Panc1 (cell line): ENCODE measurements at places on chromosomes 3 and 15. TPM values are rescaled to one million over a fixed set of nuclear protein-coding genes. Genes with fewer than 3 reads are reported as not detected.

The XIRP1 gene
- not detected for total RNA-seq

The NAALADL2 gene
- total RNA-seq: 2.7 TPM

The TTBK2 gene
- total RNA-seq: 17.2 TPM

GRCh38 chr15:87317900-87318299, 938.6 kb downstream of the NTRK3 start:
- DNase-seq: no peak

DNA sequence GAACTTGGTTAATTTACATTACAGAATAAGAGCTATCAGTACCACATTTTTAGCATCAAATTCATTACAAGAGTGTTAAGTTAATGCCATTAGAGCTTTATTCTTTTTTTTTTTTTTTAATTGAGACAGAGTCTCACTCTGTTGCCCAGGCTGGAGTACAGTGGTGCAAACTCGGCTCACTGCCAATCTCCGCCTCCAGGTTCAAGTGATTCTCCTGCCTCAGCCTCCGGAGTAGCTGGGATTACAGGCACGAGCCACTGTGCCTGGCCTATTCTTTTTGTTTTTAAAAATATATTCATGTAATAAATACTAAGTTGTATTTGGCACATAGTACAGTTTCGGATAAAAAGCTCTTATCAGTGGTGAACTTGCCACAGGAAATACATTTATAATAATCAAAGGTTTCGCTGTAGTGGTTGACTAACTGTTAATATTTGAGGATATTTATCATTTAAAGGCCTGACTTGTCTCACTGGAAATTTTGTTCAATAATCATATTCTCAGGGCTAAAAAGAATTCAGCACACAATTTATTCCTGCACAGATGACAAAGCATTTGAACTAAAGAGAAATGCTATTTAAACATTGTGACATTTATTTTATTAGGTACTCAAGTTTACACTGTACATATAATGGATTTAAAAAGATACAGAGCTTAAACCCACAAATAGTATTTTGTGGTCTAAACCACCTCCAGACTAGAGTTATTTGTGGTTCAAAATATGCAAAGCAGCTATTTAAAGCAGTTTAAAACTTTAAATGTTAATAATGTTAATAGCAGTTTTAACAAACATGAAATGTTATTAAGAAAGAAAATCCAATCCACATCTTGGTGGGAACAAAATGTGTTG, 6.1 kb upstream of the LEKR1 start:
- DNase-seq: no peak

GRCh38 chr15:68599560-68600071, 20.8 kb downstream of the CORO2B start:
- DNase-seq: no peak
